ENCODE measurements at places on chromosomes 2 and 18.

DNA sequence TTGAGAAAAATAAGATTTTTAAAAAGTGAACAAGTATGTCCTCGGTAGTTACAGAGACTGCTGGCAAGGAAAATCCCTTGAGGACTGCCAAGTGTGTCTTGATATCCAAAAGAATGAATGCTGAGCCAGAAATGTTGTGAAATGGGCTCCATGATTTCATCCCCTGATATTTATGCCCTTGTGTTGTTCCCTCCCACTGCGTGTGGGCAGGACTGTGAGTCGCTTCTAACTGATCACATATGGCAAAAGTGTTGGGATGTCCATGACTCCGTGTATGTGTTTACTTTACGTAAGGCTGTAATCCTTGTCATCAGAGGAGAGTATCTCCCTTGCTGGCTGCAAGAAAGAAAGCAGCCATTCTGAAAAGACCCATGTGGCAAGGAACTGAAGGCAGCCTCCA, 285.1 kb downstream of the SS18 start:
- DNase-seq = no peak

DNA sequence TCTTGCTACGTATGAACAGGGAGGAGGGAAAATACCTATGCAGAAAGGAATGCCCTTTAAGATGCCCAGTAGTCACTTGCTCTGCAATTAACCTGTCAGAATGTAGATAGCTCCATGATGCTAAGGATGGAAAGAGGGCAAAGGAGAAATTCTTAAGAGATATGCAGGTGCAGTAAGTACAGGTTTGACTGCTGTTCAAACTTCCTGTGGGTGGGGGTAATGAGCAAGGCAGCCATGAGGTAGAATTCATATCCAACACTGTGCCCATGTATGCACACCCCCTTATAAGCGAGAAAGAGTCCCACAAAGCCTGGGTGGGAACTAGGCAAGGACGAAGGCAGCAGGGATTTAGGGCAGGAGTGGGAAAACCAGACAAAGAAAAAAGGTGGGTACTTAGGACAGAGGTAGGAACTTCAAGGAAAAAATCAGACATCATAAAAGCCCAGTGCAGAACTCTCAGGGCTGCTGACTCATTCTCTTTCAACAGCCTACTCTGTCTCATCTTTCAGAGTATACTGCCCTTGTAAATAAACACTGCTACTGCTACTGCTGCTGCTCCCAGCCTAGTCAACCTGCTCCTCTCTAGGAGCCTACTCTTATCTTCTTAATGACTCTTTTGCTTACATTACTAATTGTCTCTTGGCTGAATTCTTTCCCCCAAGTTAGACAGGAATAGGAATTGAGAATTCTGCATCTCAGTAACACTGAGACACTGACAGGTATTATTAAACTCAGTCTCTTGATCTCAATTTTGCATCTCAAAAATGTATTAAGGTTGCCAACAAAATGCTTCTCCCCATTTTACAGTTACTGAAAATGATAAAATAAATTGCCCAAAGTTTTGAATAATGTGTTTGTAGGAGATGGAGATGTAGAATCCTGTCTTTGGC, 189.0 kb downstream of the PTH2R start:
- no peak for DNase-seq

GRCh38 chr2:176177580-176178037, 10.9 kb upstream of the HOXD1 start:
- DNase-seq = no peak

DNA sequence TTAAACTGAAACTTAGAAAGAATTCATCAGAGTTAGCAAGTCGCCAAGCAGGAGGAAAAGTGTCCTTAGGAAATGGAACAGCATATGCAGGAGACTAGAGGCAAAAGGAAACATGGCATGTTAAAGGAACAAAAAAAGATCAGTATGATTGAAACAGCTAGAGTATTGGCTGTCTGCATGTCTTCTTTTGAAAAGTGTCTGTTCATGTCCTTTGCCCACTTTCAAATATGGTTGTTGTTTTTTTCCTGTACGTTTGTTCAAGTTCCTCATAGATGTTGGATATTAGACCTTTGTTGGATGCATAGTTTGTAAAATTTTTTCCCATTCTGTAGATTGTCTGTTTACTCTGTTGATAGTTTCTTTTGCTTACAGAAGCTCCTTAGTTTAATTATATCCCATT, 161.6 kb downstream of the NR4A2 start:
- DNase-seq = no peak

GRCh38 chr18:47935321-47936055, 5.0 kb upstream of the SMAD2 start:
- no peak for DNase-seq

DNA sequence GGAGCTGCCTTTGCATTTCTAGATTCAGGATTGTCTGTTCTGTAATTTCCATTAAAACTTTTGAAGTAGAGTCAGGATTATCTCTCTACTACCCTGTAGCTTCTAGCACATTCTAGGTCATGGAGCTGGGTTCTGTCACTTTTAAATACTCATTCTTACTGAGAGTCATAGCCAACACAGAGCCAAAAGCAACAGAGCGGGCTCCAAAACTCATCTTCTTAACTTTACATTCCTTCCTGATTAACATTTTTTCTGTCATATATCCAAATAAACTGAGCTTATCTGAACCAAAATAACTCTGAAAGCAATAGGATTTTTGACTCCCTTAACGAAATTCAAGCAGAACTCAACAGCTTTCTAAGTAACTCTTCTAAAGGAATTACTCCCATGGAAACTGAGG, 12.9 kb downstream of the PREPL start:
- DNase-seq = peak; percentile 36

DNA sequence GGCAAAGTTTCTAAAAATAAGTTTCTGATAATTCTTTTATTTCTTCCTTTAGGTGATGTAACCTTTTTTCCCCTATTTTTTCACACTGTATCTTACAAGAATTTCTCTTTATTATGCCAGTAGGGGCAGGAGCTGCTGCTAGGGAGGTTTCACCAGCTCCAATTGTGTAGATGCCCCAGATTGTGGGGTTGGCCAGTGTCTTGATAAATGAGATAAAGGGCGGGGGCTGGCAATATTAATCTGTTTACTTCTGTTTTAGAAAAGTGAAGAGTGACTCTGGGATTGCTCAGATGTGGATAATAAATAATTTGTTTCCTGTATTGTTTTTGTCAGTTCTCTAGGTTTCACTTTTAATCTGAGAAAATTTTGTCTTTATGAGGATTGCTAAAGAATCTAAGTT, 190.4 kb downstream of the MC4R start:
- DNase-seq = no peak

DNA sequence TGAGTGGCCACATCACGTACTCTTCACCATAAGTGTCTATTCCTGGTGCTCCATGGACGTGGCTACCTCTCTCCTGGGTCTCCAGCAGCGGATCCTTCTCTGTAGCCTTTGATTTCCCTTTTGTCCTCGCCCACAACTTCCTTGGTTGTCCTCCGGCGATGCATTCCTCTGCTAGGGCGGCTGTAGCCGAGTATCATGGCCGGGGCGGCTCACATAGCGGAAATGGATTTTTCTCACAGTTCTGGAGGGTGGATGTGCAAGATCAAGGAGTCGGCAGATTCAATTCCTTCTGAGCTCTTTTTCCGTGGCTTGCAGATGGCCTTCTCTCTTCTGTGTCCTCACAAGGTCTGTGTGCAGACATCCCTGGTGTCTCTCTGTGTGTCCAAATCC, 35.7 kb downstream of the ACKR3 start:
- DNase-seq = no peak

DNA sequence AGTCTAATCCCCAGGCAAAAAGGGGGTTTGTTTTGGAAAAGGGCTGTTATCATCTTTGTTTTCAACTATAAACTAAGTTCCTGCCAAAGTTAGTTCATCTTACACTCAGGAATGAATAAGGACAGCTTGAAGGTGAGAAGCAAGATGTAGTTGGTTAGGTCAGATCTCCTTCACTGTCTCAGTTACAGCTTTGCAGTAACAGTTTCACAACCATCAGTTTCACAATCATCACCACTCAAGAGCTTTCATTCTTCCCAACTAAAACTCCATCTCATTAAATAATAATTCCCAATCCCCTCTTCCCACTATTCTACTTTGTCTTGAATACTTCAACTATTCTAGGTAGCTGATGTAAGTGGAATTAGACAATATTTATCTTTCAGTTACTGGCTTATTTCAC, 200.9 kb downstream of the NYAP2 start:
- no peak for DNase-seq

- no peak for DNase-seq
Observed at GRCh38 chr2:38037325-38037724, 38.6 kb downstream of the CYP1B1 start.

DNA sequence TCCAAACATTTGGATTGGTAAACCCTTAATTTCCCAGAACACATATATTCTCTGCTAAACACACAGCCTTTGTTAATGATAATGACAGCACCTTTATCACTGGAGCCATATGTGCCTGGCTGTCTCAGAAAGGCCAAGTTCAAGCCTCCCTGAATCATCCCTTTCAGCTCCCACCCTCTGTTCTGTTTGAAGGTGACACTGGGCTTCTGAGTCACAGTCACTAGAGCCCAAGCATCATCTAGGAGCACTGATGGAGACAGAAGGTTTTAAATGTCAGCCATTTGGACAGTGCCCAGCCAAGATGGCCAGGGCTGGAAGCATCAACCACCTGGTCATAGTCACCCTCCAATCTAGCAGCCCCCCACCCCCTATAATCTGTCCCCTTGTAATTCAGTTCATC, 80.6 kb downstream of the NRP2 start:
- no peak for DNase-seq

- no peak for DNase-seq
Observed at GRCh38 chr2:239303711-239304532, 96.9 kb downstream of the HDAC4 start.

DNA sequence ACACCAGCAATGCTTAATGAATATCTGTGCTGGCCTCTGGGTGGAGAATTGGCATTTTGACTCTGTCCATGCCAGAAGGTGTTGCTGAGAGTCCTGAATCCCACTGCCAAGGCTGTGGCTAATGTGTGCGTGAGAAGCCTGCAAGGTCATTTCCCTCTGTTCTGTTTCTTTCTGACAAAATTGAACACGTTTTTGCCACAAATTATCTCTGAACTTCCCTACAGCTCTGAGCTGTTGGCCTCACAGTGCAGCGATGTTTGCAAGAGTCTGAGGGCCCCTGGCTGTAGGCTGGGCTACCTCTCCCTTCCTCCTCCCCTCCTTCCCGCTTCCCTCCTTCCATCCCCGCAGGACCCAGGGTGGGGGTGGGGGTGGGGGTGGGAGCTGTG, 154.1 kb upstream of the HS6ST1 start:
- no peak for DNase-seq

- DNase-seq = no peak
Observed at GRCh38 chr2:634636-635388, 42.4 kb downstream of the TMEM18 start.

GRCh38 chr2:222756951-222757650, 85.6 kb downstream of the MOGAT1 start:
- DNase-seq = peak; percentile 25

DNA sequence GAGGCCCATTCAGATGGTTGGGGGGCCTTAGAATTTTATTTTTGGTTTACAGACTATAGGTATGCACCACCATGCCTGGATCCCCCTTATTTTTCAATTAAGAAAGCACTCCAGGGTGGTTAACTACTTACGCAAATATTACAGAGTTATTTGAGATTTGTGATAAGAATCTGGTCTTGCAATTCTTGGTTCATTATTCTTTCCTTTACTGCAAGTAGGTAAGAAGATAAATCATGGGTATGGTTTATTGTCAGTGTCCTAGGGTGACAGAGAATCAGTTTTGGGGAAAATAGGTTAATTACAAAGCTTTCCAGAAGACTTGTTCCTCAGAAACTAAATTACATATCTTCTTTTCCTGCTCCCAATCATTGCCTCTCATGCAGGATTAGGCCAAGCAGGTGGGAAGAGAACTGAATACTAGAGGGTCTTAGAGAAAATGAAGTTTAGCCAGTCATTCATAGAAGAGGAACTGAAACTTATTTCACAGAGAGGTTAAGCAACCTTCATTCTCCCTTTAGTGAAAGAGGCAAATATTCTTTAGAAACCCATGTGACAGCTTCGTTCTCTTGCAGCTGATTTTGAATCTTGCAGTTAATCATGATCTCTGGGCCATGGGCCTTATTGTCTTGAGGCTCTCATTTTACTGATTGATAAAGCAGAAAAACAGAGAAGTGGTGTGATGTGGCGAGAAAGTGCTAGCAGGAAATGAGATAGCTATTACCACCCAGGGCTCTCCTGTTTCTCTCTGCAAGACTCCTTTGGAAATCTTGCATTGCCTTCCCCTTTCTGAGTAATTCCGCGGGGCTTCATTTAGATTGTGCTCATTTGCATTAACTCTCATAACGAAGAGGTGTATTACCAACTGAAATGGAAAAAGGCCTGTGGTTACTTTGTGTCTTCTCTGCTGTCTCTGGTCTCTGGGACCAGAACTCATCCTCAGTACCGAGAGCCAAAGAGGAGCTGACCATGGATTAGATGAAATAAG, 44.8 kb upstream of the ARHGAP25 start:
- DNase-seq = no peak

DNA sequence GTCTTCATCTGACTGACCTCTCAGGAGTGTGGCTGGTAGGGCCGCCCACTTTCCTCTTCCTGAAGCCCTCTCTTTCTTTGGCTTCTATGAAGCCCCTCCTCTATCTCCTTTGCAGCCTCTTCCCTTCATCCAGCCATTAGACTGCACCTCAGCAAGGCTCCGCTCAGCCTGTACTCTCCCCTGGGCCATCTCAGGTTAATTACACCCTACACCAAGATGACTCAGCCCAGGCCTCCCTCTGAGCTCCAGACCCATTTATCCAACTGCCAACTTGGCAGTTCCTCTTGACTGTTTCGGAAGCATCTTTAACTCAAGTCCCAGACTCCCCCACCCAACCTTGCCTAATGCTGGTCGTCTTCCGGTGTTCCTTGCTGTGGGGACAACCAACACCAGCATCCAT, 5.8 kb upstream of the WNT6 start:
- no peak for DNase-seq

Measured in amniotic stem cell (primary cell).